ENCODE measurements at places on chromosomes 1 and 21.

GRCh38 chr1:14545422-14546025 is 53.0 kb upstream of the KAZN start:
- no peak for DNase-seq

DNA sequence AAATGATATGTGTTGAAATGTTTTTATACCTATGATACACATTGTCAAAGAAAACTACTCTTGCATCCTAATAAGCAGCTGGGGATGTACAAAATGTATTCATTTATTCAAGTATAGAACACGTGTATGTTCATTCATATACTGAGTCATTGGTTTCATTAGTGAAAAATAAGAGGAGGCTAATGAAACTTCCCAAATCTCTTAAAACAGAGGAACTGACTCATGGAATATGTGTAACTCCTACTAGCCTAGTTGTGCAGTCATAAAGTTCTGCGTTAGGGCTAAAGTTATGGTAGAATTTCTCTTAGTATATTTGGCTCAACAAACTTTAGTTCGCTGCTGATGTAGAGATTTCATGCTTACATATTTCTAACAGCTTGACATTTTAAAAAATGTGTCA is 441.6 kb downstream of the NCAM2 start:
- DNase-seq, result no peak

DNA sequence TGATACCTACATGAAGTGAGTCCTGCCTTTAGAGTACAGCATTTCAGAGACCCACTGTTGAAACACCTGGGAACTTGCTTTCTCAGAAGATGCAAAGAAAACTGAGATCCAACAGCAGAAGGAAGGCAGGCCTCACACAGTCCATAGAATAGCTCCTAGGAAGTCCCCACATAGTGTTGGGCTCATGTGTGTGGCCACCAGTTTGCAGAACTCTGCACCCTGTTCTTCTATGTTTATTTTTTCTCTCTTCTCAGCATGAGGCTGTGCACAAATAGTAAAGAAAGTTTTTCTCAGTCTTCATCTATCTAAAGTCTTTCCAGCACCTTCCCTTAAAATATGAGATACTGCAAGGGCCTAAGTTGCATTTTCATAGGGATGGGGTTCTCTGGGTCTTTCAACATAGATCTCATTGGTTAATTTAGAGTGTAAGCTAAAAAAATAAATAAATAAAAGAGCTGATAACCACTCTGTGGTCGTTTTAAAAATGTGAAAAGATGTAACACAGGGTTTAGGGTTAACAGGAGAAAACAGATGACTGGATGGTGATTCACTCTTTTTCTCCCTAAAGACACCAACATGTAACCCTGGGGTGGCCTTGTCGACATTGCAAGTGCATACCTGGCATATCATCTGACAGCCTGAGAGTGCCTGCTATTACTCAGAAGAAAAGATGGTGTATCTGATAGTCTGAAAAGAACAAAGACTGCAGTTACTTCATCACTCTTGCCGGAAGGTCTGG is 94.6 kb downstream of the ZC3H11B start:
- DNase-seq, result no peak

GRCh38 chr1:74502858-74503257 is 9.6 kb downstream of the LRRC53 start:
- DNase-seq, result no peak

GRCh38 chr1:93559045-93559444 is 111.1 kb downstream of the FNBP1L start:
- no peak for DNase-seq

DNA sequence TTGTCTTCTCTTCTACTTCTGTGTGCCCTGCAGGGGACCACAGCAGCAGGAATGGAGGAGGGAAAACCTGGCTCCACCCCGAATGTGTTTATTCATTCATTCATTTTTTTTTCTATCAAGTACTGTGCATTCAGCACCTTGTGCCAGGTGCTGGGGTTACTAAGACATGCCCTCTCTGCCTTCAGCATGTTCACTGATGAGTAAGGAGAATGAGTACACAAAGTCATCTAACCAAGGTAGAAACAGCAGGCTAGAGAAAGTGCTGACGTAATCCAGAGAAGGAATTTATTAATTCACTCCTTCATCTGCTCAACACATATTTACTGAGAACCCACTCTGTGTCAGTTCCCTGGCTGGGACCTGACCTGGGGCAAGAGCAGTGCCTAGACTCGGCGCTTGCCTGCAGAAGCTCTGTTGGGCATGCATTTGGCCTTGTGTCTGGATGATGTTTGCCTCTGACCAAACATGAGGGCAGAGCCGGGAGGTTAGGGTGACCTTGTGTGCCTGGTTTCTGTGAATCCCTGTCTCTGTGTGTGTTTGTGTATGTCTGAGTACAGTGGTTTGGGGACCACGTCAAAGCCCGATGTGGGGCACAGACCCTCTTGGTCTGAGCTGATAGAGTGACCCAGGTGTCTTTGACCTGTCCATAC is 3.3 kb upstream of the MYOG start:
- DNase-seq, result no peak

- no peak for DNase-seq
These were observed 114.5 kb upstream of the PLPPR5 start for GRCh38 chr1:99119188-99119587.

DNA sequence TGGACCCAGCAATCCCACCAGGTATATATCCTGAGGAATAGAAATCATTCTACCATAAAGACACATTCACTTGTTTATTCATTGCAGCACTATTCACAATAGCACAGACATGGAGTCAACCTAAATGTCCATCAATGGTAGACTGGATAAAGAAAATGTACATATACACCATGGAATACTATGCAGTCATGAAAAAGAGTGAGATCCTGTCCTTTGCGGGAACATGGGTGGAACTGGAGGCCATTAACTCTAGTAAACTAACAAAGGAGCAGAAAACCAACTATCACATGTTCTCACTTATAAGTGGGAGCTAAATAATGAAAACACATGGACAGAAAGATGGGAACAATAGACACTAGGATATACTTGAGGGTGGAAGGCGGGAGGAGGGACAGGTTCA is 36.1 kb upstream of the PRKACB start:
- DNase-seq, result no peak

DNA sequence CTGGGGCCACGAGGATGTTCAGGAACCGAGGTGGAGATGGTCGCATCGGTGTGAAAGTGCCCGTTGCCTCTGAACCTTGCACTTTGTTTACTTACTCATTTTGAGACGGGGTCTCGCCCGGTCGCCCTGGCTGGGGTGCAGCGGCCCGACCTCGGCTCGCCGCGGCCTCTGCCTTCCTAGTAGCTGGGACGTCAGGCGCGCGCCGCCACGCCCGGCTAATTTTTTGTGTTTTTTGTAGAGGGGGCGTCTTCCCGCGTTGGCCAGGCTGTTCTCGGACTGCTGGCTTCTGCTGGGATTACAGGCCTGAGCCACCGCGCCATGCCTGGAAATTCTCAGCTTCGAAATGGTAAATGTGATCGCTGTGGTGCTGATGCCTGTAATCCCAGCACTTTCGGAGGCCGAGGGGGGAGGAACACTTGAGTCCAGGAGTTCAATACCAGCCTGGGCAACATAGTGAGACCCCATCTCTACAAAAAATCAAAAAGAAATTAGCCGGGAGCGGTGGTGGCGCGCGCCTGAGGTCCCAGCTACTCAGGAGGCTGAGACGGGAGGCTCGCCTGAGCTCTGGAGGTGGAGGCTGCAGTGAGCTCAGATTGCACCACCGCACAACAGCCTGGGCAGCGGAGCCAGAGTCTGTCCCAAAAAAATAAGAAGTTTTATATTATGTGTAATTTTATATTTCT is 684 bp upstream of the MRPL20 start:
- no peak for DNase-seq

DNA sequence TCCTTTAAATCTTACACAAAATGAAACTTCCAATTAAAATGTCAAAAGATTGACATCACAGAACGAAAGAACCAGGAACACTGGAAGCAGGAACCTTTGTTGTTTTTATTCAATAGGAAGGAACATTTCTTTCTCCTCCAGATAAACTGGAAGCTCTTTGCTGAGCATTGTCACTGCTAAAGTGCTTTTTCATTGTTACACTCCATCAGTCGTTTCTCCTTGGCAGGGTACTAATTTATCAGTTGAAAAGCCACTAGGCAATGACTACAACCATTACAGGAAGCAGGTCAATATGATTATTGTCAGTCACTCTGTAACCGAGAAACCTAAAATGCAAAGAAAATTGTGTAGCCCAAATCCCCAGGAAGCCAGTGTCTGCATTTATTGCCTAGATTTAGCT is 163.2 kb upstream of the MAP1LC3C start:
- DNase-seq, result no peak

DNA sequence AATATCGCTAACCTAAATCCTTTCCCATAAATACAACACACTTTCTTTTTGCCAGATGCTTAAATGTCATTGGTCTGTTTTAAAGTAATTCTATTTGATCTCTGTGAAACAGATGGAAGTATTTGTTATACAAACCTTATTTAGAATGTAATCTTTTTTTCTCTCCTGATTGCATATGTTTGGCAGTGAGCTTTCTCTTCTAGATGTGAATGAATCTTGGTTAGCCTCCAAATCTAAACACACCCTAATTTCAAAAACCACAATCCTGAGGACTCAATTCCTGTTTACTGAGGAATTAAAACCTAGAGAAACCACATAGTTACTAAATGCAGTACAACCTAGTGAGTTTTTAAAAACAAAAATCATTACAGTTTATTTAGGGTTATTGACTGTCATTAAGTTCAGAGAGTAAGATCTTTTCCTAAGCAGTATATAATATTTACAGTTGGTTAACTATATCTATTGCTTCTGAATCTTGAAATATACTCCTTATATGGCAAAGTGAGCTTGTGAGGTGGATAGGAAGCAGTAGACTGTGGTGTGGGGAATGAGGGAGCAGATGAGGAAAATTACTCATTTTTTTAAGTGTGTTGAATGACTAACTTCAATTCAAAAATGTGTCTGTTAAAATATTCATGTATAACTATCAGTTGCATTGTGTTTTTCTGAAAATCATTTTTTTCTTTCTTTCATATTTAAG is 218.7 kb downstream of the FMN2 start:
- no peak for DNase-seq

DNA sequence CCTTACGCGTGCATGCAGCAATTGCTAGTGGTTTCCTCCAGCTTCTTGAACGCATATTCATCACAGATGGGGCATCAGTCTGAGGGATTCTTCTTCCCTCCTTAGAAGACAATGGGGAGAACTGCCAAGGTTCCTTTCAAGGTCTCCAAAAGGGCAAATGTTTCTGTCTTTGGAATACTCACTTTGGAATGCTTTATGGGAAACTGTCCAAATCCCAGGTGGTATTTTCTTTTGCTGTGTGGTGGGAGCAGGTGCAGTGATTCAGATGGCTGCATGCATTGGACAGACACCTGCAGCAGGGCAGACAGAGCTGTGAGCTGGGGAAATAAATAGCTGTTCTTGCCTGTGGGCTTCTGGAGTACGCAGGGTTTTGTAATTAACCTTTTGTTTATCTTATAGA is 40.5 kb downstream of the URB2 start:
- no peak for DNase-seq

DNA sequence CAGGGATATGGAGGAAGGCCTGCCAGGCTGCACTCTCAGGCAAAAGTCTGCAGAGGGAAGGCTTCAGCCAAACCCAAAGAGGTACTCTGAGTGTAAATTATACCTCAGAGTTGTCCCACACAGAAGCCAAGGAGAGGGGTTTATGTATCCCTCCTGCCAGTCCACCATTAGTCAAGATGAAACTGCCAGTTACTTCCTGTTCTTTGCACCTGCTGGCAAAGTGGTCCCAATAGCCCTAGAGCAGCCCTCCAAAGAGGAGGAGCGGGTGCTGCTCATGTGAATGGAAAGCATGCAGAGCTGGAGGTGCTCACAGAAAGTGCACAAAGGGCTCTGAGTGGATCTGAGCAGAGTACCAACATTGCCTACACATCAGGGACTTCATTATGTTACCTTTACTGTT is 37.1 kb upstream of the MCOLN3 start:
- DNase-seq, result no peak

- DNase-seq, result no peak
These were observed 114.6 kb upstream of the ATP1B1 start for GRCh38 chr1:168991667-168992475.

GRCh38 chr1:112583366-112583765 is 35.6 kb downstream of the ST7L start:
- DNase-seq, result no peak

GRCh38 chr1:65434255-65434654 is 13.8 kb downstream of the LEPR start:
- DNase-seq, result no peak

GRCh38 chr1:35452106-35452774 is 105.0 kb downstream of the KIAA0319L start:
- DNase-seq, result no peak

DNA sequence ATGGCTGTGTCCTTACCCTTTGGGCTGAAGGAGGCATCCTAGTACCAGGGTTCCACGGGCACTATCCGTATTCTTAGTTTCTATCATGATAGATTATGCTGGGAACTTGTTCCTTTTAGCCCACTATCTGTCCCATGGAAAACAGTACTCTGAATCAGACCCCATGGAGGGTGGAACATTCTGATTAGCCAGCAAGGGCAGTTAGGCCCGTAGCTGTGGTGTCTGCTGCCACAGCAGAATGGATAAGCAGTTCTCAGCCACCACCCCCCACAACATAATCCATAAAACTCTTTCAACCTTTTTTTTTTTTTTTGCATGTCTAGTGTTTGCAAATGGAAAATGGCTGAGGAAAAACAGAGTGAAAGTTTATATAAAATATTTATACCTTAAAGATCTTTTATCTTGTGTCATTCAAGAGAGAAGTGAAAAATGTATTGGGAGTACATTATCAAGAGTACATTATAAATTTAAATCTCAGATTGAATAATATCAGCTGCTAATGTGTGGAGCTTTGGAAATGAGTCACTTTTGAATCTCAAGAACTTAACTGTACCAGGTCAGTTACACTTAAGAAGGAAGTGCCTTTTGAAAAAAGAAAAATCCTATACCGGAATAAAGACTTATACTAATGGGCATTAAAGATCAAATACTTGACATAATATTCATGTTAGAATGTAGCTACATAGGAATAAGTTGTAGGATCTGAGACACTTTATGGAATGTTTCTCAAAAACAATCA is 80.3 kb downstream of the NFIA start:
- no peak for DNase-seq

GRCh38 chr1:55867304-55867843 is 652.2 kb upstream of the USP24 start:
- DNase-seq, result no peak

DNA sequence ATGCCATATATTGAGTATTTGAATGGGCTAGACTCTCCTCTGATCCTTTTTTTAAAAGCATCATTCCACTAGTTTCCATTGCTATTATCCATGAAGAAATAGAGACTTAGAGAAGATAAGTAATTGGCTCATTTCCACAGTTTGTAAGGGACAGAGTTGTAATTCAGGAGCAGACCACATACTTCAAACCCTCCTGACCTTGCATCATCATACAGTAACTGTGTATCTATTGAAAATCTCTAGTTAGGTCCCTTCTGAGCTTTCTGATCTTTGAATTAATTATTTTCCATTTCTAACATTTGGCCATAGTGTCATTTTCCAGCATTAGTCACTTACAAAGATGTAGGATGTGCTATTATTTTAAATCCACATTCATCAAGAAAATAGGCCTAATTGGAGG is 386.5 kb upstream of the ST6GALNAC5 start:
- DNase-seq, result no peak
